ENCODE measurements at places on chromosomes 7 and 10.

DNA sequence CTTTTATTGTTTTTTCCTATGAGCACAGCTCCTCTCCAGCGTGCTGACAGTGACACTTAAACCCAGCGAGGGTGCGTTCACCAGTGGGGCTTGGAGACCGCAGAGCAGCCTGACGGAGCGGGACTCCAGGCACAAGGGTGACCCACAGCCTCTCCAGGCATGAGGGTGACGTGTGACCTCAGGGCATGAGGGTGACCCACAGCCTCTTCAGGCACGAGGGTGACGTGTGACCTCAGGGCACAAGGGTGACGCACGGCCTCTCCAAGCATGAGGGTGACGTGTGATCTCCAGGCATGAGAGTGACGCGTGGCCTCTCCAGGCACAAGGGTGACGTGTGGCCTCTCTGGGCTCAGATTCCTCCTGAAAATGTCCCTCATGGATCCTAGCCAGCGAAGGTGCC lies 164.3 kb upstream of the TCERG1L start:
- DNase-seq = no peak

GRCh38 chr7:11552676-11553296 lies 279.2 kb downstream of the THSD7A start:
- no peak for DNase-seq

DNA sequence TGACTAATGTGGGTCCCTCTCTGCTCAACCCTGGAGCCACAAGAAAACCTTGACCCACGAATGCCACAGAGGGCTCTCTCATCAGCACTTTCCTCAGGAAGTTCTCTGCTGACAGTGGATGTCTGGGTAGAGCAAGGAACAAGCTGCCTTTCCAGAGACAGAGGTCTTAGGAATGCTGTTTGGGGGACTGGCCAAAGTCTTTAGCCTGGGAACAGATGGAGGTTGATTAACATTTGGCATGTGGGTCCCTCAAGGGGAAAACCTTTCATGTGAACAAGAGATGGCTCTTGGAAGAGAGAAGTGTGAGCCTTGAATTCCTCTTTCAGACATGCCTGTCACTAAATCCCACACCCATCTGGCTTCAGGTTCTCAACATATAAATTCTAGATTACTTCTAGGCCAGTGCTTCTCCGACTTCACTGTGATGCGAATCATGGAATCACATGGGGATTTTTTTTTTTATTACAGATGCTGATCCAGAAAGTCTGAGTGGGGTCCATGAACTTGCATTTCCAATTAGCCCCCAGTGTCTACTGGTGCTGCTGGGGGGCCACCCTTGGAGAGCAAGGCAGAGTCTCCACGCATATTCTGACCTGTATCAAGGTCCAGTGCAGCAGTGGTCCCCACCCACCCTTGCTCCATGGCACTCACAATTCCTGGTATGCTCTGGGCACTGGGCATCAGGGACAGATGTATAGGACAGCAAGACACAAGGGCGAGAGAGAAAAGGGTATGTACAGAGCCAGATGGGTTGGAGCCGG lies 360.4 kb downstream of the CXCL12 start:
- DNase-seq = no peak

DNA sequence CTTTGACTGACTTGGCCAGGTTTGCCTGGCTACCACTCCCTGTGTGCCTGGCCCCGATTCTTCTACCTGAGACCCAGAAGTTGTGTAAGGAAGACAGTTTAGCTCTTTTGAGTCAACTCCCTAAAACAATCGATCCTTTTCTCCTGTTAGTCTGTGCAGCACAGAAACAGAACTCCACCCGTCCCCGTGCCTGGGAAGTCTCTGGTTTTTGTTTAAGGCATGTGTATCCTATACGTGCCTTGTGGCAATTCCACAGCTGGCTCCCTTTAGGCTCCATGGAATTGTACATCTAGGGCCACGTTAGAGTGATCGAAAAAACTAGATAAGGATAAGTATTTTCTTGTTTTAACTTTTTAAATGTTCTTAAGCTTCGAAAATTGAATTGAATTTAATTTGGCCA lies 131.6 kb downstream of the BICC1 start:
- DNase-seq = no peak

DNA sequence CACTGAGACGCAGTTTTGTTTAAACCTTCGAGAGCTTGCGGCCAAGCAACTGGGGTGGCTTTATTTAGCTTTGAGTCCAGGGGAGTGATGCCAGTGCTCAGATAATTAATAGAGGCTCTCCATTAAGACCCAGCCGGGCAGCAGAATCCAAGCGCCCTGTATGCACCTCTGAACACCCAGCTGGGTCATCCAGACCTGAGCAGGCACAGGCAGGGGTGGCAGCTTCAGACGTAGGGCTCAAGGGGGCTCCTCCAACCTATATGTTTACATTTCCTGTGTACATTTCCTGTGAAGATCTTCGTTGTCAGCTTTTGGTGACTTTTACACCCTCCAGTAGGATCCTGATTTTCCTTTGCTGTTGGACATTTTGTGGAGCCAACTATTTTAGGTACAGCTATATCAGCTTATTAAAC lies 719.5 kb downstream of the LRMDA start:
- no peak for DNase-seq

- no peak for DNase-seq
Measured at GRCh38 chr10:62182595-62182994, 86.0 kb downstream of the RTKN2 start.

- peak; percentile 5 for DNase-seq
Measured at GRCh38 chr10:121610798-121611323, 12.6 kb upstream of the FGFR2 start.

DNA sequence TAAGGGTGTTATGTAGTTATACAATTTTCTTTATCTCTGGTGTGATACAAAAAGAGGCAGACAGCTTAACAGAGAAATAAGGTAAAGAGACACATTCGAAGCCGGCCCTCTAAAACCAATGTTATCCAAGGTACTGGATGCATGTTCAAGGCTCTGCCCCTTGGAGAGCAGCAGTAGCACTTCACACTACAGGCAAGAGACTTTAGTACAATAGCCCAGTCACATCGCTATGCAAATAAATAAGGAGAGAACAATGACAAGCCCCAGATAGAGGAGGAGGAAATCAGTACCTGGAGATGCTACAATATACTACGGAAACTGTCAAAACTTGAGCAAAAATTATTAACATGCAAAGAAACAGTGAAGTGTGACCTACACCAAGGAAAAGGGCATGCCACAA lies 111.1 kb downstream of the ITGB1 start:
- DNase-seq = no peak

GRCh38 chr7:84013616-84014240 lies 180.9 kb downstream of the SEMA3A start:
- no peak for DNase-seq
